MG63 (cell line): ENCODE measurements at places on chromosomes 12 and 14. TPM values are rescaled to one million over a fixed set of nuclear protein-coding genes. Genes with fewer than 3 reads are reported as not detected.

DNA sequence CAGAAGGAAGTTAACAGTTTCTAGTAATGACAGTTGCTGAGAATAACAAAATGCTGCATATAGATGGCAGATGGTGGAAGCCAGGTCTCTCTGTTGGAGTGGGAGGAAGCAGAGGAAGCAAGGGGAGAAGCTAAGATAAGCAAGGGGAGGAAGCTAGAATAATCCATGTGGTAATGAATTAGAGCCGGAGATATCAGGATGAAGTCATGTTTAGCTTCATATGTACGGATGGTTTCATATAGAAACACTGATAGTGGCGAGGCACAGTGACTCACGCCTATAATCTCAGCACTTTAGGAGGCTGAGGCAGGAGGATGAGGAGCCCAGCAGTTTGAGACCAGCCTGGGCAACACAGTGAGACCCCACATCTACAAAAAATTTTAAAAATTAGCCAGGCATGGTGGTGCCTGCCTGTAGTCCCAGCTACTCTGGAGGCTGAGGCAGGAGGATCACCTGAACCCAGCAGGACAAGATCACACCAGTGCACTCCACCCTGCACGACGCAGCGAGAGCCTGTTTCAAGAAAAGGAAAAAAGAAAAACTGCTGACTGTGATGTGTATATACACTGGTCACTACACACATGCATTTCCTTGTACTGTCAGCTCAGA, 49.2 kb downstream of the ANAPC7 start:
- DNase-seq = no peak

DNA sequence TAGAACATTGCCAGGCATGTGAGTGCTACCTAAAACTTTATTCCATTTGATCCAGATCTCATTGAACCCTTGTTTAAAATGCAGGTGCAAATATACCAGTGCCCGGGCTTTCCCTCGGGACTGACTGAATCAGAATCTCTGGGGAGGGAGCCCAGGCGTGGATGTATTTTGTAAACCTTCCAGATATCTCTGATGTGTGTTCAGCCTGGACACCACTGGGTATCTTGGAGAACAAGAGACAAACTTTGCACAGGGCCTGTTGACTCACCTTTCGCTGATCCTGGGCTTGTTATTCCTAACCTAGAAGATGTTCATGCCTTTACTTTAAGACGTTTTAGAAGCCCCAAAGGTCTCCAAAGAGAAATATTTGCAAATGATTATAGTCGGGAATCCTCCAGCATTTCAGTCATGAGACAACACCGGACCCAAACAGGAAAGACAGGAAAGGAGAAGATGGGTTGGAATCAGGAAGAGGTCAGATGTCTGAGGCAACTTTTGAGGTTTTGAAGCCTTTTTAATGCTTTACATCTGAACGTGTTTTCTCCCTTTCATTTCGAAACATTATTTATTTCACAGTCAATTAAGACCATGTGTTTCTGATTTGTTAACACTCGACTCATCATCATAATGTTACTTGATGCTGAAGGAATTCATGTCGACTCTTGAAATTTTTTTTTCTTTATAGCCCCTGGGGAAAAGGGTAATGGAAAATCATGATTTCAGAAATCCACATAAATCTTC, 118.6 kb downstream of the PLXNC1 start:
- peak; percentile 8 for DNase-seq

DNA sequence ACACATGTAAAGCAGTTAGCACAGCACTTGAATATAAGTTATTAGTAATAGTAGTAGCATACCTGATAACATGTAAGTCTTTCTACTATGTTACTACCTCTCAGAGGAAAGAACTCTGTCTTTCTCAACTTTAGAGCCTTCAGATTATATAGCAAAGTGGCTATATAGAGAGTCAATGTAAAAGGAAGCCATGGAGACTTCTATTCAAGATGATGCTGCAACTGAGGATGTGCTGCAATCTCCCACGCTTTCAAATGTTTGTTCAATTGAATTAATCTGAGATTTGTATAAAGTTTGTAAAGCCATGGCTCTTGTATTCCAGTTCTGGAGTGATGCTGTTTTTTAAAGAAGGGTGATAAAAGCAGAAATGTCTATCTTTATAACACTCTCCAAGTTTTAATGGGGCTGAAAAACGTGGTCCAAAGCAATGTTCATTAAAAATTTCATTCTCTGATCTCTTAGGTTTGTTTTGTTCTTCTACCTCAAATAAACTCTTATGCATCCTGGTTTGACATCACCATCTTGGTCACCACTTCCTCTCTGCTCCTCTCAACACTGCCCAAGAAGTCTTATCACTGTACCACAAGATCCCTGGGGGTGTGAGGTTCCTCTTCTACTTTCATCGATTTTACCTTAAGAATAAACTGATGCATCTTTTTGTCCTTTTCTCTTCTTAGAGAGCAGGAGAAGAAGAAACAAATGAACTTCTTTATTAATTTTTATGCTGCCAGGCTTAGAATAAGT, 40.6 kb downstream of the C12orf42 start:
- no peak for DNase-seq

- DNase-seq = no peak
Measured at GRCh38 chr14:30928462-30928861, 54.1 kb downstream of the COCH start.

- DNase-seq = no peak
Measured at GRCh38 chr14:44383636-44384035, 123.4 kb downstream of the FSCB start.

DNA sequence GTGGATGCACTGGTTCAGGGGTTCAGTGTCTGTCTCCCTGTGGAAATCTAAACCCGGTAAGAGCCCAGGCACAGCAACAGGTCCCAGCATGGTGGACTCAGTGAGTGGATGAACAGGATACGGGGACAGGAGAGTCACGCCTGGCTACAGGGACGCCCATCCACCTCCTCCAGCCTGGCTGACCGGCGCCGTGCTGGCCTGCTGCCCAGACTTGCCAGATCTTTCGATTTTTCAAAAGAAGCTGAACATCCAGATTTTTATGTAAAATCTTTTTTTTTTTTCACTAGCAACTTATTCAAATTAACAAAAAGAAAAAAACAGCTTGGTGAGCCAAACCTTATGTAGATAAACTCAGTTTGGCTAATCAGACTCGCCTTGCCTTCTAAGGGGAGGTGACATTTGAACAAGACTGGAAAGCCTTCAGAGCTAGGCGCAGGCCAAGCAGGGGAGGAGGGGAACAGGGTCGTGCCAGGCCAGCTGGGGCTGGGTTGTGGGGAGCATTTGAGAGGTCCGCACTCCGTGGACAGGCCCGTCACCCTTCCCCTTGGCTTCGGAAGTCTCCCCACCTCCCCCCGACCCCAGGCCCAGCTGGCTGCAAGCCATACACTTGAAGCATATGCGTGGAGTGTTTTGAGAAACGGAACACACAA, 87.8 kb upstream of the NCOR2 start:
- DNase-seq = no peak

DNA sequence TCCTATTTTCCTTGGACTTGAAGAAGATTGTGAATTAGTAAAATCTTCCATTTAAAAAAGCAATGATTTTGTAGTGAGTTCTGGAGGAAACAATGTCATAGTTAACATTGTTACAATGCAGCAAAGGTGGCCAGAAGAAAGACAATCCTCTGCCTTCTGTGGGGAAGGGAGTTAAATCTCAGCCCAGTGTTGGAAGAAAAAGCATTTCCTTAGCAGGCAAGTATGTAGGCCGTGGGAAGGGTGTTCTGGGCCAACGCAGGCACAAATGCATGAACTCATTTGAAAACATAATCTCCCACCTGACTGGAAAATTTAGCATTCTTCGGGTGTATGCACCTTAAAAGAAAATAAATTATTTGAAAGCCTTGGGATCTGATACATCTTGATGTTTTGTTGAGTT, 258.6 kb downstream of the ADAMTS20 start:
- no peak for DNase-seq

GRCh38 chr14:91021991-91022621, 38.3 kb downstream of the RPS6KA5 start:
- no peak for DNase-seq

DNA sequence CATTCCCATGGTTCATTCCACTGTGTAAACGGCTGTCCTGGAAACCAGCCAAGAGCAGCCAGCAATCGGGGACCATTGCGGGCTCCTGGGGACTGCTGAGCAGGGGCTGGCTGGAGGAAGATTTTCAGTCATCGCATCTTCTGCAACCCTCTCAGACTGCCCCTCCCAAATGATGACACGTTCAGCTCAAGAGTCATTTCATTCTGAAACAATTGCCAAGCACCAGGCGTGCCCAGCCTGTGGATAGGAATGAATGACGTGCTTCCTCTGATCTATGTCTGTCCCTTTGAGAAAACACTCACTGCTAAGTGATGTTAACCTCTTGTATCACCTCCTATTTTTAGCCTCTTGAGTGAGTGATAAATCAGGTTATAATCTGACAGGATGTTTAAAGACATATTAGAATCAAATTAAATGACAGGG, 62.0 kb downstream of the NDUFA12 start:
- peak; percentile 84 for DNase-seq

- no peak for DNase-seq
Measured at GRCh38 chr14:21729703-21730233, 56.1 kb upstream of the OR4E1 start.

DNA sequence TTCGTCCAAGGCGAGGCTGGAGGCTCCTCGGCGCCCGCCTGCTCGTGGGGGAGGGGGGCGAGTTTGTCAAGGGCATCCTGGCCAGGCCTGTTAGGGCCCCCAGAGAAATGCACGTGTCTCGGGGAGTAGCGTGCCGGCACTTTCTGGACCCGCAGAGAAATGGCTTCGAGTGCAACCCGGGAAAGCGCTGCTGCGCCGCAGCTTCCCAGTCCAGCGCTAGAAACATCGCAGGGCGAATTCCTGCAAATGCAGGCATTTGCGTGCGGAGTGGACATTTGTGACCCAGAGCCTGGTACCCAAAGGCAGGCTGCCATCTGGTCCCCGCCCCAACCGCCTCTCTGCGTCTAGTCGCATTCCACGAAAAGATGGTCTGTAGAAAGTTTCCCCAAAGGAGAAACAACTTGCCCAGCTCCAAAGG, 756 bp downstream of the LGR5 start:
- no peak for DNase-seq

- DNase-seq = no peak
Measured at GRCh38 chr12:81274637-81275529, 197.0 kb downstream of the ACSS3 start.

Gene NELL2
- 3.8 TPM in 1 of 2 replicates, not detected in the other for total RNA-seq

Gene TPPP2
- total RNA-seq = not detected in 2 replicates

Gene SLC6A12
- not detected in 2 replicates for total RNA-seq

Gene SOAT2
- total RNA-seq = not detected in 2 replicates

Gene GPR137C
- total RNA-seq = 0.81 and 1.1 TPM in 2 replicates
